Activated CD8-positive, alpha-beta memory T cell treated with anti-CD3 and anti-CD28 coated beads, Interleukin-2, amount 50 U/mL, for 48 hours (primary cell): ENCODE measurements at places on chromosomes 6 and 20.
A peak's percentile ranks its signal among the peaks of the same experiment; 100 is the strongest.

DNA sequence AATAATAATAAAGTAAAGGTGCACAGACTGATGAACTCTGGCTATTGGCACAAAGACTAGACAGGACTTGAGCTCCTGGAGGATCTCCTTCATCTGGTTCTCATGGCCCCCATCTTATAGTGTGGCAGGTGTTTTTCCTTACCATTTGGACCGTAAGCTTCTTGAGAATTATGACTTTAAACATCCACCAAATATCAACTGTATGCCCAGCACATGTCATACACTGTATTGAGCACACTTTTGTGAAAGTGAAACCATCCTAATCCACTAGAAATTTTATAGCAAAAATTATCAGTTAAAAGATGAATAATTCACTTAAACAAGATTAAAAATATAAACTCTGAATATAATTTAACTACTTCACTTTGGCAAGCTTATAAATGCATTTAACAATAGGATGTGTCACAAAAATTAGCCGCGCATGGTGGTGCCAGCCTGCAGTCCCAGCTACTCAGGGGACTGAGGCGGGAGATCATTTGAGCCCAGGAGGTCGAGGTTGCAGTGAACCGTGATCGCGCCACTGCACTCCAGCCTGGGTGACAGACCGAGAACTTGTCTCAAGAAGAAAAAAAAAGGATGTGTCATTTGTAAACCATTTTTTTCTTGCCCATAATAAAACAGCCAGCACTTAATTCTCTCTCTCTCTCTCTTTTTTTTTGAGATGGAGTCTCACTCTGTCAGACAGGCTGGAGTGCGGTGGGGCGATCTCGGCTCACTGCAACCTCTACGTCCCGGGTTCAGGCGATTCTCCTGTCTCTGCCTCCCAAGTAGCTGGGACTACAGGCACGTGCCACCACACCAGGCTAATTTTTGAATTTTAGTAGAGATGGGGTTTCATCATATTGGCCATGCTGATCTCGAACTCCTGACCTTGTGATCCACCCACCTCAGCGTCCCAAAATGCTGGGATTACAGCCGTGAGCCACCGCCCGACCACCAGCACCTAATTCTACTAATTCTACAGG, 9.1 kb downstream of the HIVEP2 start:
- DNase-seq, result no peak

DNA sequence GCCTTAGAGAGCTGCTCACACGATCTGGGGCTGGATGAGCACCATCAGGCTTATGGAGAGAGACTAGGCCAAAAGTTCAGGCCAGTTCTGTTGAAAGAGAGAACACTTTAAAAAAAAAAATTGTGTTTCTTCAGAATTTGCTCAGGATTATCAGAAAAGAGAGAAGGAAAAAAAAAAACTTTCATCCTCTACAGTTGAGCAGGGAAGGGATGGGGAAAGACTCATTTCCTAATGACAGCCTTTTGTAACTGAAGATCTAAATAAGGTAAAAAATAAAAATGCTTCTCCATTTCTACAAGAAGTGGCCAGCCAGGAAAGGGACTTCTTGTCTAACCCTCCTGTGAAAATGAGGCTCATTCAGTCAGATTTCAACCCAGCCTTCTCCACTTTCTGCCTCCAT, 134.8 kb downstream of the LY86 start:
- DNase-seq, result no peak

DNA sequence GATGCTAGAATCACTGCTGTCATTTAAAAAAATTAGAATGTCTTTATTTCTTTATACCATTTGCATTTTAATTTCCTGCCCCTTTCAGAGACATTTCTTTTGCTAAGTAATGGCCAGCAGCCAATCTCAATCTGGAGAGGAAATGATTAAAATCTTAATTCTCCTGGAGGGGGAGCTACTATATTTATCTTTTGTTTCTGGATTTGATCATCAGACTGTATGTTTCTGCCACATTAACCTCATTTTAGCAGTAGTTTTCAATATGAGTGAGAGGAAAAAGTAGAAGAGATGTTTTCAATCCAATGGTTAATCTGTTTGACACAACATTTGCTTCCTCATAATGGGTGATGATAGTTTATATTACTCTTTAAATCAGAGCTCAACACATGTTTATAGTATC, 138.0 kb downstream of the FUT9 start:
- DNase-seq, result no peak

GRCh38 chr6:150230164-150230561, 87.3 kb downstream of the PPP1R14C start:
- no peak for DNase-seq

GRCh38 chr20:47146686-47147085, 209.8 kb downstream of the ZMYND8 start:
- no peak for DNase-seq

DNA sequence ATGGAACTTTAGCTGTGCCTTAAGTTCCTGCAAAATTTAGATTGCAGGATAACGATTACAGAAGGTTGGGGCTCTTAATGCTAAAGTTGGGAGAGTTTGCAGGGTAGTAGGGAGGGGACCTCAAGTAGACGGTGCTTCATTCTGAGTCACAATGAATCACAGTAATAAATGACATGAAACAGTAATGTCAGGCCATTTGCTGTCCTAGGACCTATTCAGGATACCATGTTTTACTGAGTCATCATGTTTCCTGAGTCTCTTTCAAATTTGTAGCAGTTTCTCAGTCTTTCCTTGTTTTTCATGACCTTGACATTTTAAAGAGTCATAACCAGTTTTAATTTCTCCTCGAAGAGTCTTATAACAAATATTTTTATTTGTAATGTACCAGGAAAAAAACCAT, 406.9 kb upstream of the MAP3K7 start:
- DNase-seq, result no peak

DNA sequence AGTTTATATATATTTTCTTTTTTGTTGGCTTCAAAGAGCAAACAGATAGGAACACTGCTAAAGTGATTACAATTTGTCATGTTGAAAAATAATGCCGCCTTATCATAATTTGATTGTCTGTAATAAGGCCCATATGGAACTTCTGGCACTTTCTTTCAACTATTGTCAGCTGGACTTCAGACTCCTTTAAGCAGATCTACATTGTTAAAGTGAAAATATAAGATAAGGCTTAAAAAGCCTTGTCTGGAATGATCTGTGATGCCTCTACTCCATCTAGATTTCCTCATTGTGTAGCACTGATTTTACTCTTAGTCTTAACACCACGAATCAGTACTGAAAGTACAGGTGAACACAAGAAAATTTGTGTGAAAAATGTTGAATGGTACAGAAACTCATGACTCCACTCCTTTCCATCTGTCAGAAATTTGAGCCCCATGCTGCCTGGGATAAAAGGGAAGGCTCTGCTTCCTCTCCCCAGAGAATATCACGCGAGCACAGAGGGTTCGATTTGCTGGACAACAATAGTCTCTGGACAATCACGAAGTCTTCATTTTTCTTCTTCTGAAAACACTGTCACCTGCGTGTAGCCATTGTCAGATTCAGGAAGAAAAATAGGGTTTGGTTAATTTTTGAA, 56.0 kb downstream of the BCAS1 start:
- no peak for DNase-seq

DNA sequence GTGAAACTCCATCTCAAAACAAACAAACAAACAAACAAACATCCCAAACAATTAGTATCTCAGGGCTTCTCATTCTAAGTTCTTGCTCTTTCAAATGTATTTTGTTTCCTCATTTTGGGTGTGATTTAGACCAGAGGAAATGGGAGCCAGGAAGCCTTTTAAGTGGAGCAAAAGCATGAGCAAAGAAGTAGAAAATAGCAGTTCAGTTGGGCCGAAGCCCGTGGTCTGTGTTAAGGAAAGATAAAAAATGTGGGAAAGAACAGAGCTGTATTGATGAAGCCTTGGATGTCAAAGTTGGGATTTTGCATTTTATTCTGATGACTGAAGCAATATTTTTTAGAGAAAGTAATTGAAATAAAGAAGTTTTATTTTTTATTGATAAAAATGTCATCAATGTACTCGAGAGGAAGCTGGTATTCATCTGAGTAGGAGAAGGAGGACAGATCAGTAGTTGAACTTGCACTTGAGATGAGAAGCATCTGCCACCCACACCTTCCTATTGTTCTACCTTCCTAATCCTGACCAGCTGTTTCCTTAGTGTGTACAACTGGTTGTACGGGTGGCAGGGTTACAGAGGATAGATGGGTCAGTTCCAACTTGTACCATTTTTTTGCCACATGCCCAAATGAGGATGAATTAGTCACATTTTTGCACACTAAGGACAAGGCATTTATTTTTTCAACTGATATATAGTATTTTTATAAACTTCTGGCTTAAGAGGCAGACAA, 56.1 kb downstream of the KIAA0408 start:
- no peak for DNase-seq

GRCh38 chr6:154466971-154467679, 43.4 kb downstream of the CNKSR3 start:
- no peak for DNase-seq

DNA sequence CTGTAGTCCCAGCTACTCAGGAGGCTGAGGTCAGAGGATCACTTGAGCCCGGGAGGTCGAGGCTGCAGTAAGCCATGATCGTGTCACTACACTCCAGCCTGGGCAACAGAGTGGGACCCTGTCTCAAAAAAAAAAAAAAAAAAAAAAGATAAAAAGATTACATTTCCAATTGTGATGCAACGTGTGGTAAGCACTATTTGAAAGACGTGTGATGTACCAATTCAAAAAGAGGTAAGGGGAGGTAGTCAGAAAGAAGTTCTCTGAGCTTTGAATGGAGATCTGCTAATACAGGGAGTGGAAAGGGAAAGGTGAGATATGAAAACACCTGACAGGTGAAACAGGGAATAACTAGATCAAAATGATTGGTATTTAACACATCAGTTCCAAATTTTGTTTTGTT, 11.9 kb downstream of the GOPC start:
- DNase-seq, result no peak

- DNase-seq, result no peak
These were observed 40.6 kb downstream of the HLA-DPB1 start for GRCh38 chr6:33116417-33116816.

DNA sequence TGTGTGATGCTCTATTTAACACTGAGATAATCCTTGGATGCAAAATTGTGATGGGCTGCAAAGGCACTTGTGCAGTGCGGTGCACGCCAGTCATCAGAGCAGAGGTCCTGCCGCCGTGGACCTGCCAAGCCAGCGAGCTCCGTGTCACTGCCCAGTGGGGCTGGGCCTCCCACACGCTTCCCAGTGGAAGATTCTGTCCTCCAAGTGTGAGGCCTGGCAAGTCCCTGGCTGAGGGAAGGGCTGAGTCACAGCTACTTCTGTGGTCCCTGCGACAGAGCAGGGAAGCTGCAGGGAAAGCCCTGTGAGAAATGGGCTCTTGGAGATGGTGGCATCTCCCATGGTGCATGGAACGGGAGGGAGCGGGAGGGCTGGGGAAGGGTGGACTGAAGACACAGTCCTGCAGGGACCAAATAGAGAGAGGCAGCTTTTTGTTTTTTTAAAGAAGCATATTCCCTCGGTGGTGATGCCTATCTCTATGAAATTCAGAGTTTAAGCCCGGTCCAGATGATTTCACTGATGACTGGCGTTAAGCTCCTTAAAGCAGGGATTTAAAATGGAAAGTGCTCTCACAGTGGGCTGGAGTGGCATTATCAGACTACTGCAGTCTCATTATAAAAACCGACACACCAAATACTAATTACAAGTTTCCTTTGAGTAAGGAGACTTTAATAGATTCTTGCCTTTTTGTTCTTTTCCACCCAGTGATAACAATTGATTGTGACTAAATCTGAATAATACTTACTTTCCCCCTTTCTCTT, 413.7 kb downstream of the QKI start:
- no peak for DNase-seq

- no peak for DNase-seq
These were observed 76.6 kb upstream of the CST7 start for GRCh38 chr20:24872291-24873024.

GRCh38 chr6:392441-393390, 1.2 kb downstream of the IRF4 start:
- peak; percentile 74 for DNase-seq

DNA sequence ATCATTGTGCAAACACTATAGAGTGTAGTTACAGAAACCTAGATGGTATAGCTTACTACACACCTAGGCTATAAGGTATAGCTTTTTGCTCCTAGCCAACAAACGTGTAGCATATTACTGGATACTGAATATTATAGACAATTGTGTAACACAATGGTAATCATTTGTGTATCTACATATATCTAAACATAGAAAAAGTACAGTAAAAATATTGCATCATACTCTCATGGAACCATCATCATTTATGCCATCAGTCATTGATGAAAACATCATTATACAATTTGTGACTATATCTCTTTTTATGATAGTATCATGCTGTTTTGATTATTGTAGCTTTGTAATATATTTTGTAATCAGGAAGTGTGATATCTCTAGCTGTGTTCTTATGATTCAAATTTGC, 21.0 kb upstream of the HCRTR2 start:
- DNase-seq, result no peak

GRCh38 chr6:42241915-42242314, 24.3 kb upstream of the MRPS10 start:
- no peak for DNase-seq

- DNase-seq, result no peak
These were observed 101.9 kb downstream of the LIN28B start for GRCh38 chr6:105058846-105059245.

DNA sequence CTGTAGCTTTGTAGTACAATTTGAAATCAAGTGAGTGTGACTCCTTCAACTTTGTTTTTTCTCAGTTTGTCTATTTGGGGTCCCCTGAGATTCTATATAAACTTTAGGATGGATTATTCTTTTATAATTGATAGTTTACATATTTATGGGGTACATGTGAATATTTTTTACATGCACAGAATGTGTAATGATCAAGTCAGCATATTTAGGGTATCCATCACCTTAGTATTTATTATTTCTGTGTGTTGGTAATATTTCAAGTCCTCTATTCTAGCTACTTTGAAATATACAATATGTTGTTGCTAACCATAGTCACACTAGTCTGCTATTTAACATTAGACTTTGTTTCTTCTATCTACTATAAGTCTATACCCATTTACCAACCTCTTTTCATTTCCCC, 50.3 kb downstream of the PLCG1 start:
- no peak for DNase-seq

DNA sequence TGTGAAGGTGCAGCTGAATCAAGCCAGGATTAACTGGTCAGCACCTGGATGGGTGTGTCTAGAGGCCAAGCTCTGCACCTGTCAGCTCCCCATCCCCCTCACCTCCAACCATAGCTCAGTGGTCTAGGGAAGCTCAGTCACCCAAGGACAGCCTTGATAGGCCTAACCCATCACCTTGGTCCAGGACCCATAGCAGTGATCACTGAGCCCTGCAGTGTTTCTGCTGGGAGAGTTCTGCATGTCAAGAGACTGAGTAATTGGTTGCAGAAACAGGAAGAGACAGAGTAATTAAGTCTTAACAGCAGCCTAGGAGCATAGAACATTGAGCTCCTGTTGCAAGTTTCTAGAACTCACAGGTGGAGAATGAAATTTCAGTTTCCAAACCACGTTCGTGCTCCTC, 18.7 kb upstream of the RALGAPB start:
- DNase-seq, result no peak

GRCh38 chr6:147078106-147078505, 126.1 kb upstream of the STXBP5 start:
- no peak for DNase-seq
